ENCODE measurements at places on chromosomes 16 and 17. TPM values are rescaled to one million over a fixed set of nuclear protein-coding genes. Genes with fewer than 3 reads are reported as not detected.

ZNF747 gene
- 2.2 TPM for polyA plus RNA-seq

GRCh38 chr16:85902366-85903155, 3.6 kb downstream of the IRF8 start:
- no peak for DNase-seq
- H3K4me1 ChIP-seq: no peaks in the 10 kb centered on the region
- no peak overlapping the region for H3K4me3 ChIP-seq
- H3K36me3 ChIP-seq: no peaks in the 10 kb centered on the region

- no peaks in the 10 kb centered on the region for H3K36me3 ChIP-seq
- peaks cover 18% of the 10 kb centered on the region for H3K27me3 ChIP-seq
- no peak overlapping the region for H3K27ac ChIP-seq
- H3K4me3 ChIP-seq: no peak overlapping the region
- H3K4me1 ChIP-seq: no peaks in the 10 kb centered on the region
Observed at GRCh38 chr16:86882586-86883280, 304.4 kb downstream of the FOXL1 start.

KCNJ2 gene
- polyA plus RNA-seq: 0.09 TPM

GAS2L2 gene
- polyA plus RNA-seq: 0.02 TPM

CNTNAP4 gene
- polyA plus RNA-seq: 0.70 TPM

DNA sequence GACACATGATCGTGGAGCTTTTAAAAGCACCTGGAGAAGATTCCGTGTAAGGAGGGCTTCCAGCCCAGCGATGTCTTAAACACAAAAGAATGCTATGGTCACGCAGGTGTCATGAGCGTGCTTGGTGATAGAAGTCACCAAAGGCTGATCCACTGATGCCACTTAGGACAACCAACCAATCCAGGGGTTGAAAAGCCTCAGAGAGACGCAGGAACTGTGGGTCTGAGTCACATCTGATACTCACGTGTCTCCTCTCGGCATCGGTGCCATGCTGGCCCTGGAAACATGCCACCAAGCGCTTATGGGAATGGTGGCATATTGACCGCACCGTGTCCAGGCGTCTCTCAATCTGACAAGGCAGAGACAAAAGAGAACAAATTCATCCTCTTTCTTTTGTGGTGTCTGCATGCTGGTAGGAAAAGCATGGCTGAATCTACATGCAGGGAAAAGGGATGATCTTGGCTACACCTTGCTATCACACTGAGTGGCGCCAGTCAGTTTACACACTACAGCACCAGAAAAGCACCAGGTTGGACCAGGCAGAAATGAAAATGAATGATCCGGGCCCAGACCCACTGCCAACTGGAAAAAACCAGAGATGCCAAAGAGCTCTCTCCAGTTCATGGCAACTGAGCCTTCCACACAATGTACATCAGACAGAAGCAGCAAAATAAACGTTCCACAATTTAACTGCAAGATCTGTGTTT, 38.0 kb downstream of the ARHGAP17 start:
- DNase-seq: no peak
- no peaks in the 10 kb centered on the region for H3K27me3 ChIP-seq
- H3K36me3 ChIP-seq: no peaks in the 10 kb centered on the region
- no peak overlapping the region for H3K4me3 ChIP-seq
- H3K4me1 ChIP-seq: peaks cover 15% of the 10 kb centered on the region

FOXF1 gene
- polyA plus RNA-seq: not detected

LGALS9C gene
- polyA plus RNA-seq: 1.7 TPM

DNA sequence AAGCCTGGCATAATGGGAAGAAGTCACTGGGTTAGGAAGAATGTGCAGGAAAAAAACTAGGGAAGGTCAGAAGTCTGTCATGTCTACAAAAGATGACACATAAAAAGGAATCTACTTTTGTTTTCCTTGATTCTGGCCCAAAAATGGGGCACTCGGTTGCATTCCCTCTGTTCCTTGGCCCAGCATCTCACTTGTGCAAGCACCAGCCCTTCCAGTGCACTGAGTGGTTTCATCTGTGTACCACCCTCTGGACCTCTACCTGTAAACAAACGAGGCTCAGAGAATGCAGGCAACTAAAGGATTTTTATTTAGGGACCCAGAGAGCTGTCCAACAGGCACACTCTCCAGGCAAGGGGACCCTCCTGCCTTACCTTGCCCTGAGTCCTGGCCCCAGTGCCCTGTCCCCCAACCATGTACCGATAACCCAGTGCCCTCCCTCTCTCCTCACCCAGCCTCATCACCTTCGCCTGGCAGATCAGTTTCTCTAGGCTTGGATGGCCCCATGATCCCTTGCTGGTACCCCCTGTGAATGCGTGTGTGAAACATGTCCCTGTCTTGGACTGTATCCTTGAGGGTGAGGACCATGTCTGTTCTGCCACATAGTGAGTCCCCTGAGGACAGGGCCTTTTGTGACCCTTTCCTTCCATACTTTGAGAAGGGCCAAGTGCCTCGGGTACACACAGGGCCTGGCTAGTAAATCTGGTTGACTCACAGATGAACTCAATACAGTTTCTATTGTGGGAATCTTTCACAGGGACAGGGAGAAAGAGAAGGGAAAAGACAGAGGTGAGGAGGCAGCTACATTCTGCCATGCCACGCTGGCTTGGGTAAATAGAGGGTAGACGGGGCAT, 13.3 kb downstream of the NXPH3 start:
- DNase-seq: no peak
- H3K27ac ChIP-seq: no peak overlapping the region
- no peaks in the 10 kb centered on the region for H3K36me3 ChIP-seq
- H3K4me1 ChIP-seq: no peaks in the 10 kb centered on the region

GRCh38 chr16:12649356-12649755, 154.3 kb downstream of the CPPED1 start:
- H3K27ac ChIP-seq: no peak overlapping the region
- no peak overlapping the region for H3K4me3 ChIP-seq
- no peaks in the 10 kb centered on the region for H3K36me3 ChIP-seq

ZDHHC1 gene
- polyA plus RNA-seq: 1.1 TPM

EFCAB13 gene
- polyA plus RNA-seq: 0.63 TPM

DNA sequence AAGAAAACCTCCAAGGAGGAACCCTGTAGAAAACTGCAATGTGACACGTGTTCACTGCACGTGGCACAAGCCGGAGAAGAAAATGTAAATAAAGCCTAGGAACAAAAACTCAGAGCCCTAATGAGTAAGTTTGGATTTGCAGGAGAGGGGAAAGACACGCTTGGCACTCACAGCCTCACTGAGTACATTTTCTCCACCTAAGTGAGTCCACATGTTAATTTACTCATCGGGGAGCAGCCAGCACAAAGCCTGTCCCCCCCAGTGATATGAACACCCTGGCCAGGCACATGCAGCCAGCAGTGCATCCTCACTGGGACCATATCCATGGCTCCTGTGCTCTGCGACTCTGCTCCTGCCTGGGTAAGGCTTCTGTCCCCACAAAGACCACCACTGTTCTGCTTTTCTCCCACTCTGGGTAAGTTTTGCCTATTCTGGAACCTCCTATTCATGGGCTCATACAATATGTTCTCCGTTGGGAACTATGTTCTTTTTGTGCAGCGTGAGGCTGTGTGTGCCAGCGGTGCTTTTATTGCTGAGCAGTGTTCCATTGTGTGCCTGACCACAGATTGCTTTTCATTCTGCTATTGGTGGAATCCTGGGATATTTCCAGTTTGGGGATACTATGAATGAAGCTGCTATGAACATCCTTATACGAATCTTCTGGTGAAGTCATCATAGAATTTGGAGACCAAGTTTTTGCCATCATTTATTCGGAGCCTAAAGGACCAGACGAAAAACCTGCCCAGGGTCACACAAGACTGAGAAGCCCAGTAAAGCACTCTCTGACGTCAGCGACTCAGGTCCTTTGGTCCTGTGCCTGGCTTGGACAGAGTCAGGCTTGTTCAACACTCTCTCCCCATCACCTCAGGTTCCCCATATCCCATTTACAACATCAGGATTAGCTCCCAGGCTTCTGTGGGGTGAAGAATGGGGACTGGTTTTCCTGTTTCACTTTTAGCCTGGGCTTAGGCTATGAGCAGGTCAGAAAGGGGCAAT, 53.3 kb downstream of the RNF112 start:
- H3K27ac ChIP-seq: no peak overlapping the region
- no peaks in the 10 kb centered on the region for H3K36me3 ChIP-seq
- H3K4me3 ChIP-seq: no peak overlapping the region
- no peak for DNase-seq
- H3K4me1 ChIP-seq: no peaks in the 10 kb centered on the region

GRCh38 chr16:54165912-54166865, 120.4 kb downstream of the IRX3 start:
- no peak overlapping the region for H3K27ac ChIP-seq
- no peaks in the 10 kb centered on the region for H3K36me3 ChIP-seq

DNA sequence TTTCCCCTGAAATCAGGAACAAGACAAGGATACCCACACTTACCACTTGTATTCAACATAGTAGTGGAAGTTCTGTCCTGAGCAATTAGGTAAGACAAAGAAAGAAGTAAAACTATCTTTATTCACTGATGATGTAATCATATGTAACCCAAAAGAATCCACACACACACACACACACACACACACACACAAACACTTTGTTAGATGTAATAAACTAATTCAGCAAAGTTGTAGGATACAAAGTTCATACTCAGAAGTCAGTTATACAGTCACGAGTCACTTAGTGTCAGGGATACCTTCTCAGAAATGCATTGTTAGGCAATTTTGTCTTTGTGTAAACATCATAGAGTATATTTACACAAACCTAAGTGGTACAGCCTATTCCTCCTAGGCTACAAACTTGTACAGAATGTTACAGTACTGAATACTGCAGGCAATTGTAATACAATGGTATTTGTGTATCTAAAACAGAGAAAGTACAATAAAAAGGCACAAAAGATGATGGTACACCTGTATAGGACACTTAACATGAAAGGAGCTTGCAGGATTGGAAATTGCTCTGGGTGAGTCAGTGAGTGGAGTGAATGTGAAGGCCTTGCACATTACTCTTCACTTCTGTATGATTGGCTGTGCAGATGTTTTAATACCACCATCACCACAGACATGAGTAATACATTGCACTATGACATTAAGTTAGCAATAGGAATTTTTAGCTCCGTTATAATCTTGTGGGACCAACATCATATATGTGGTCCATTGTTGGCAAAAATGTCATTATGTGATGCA, 370.1 kb downstream of the ZFHX3 start:
- no peaks in the 10 kb centered on the region for H3K4me1 ChIP-seq
- no peaks in the 10 kb centered on the region for H3K36me3 ChIP-seq
- DNase-seq: no peak
- H3K27ac ChIP-seq: no peak overlapping the region
- no peaks in the 10 kb centered on the region for H3K27me3 ChIP-seq

DNA sequence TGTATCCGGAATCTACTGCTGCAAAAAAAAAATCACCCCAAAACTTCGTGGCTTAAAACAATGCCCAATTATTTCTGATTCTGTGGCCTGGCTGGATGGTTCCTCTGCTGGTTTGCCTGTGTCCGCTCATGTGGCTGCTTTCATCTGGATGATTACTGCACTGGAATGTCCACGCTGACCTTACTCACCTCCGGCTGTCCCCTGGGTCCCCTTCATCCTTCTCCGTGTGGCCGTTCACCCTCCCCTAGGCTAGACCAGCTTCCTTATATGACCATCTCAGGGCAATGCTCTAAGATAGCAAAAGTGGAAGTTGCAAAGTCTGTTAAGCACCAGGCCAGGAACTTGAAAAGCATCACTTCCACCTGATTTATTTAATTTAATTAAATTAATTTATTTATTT, 31.4 kb upstream of the SPNS2 start:
- no peak overlapping the region for H3K4me3 ChIP-seq
- H3K27ac ChIP-seq: no peak overlapping the region
- H3K36me3 ChIP-seq: no peaks in the 10 kb centered on the region
- H3K4me1 ChIP-seq: no peaks in the 10 kb centered on the region

TMEM204 gene
- polyA plus RNA-seq: 1.0 TPM

KRTAP4-1 gene
- polyA plus RNA-seq: not detected

KRT12 gene
- not detected for polyA plus RNA-seq

PRR35 gene
- not detected for polyA plus RNA-seq

DNA sequence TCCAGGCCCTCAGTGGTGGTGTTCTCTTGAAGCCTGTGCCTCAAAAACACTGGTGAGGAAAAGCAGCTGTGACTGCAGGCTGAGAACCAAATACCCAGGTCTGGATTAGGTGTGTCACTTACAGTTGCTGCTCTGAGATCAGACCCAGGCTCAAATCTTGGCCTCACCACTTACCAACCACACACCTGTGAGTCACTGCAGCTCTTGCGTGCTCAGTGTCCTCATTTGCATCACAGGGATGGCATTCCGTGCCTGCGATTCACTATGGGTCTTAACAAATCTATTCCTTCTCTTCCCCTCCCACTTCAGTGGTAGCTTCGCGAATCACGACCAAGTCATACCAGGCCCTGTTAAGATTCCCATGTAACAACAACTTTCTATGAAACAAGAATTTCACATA, 233.4 kb upstream of the HSBP1 start:
- no peak overlapping the region for H3K4me3 ChIP-seq
- H3K4me1 ChIP-seq: peaks cover 6% of the 10 kb centered on the region
- H3K27me3 ChIP-seq: no peaks in the 10 kb centered on the region
- peak; percentile 68 for DNase-seq
- peak overlapping the region; percentile 30 for H3K27ac ChIP-seq

DNA sequence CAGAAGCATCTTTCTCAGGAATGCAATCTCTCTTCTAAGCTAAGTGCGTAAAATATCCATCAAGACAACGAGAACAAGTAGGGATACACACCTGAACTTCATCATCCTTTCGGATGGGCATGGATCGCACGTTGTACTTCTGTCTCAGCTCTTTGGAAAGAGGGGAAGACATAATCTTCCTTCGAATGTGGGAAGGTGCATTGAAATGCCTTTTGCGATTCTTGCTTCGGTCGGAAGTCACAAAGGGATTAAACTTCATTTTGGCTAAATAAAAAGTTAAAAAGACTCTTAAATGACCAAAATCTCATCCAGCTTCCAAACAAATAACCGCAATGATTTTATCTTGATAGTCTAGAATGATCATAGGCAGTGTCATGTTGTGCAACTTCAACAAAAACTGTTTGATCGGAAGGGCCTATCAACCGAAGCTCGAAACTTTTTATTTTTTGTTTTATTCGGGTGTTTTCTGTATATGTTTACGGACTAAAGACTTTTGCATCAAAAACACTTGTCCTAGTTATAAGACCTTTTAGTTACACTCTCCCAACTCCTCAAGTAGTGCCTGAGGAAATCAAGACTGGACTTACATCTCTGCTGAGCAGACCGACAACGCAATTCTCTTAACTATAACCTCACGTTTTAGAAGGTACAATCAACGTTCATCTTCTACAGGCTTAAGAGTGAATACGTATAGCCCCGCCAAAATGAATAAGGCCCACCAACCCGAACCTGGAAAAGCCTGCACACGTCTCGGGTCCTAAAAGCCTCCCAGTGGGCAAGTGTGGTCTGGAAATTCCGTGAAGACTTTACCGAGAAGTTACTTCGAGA, 727 bp downstream of the RPL26 start:
- H3K27me3 ChIP-seq: no peaks in the 10 kb centered on the region
- H3K4me3 ChIP-seq: peak overlapping the region; percentile 61
- peak overlapping the region; percentile 50 for H3K27ac ChIP-seq
- DNase-seq: no peak

- H3K4me3 ChIP-seq: no peak overlapping the region
- peaks cover 14% of the 10 kb centered on the region for H3K4me1 ChIP-seq
Observed at GRCh38 chr17:7383742-7384488, 3.0 kb downstream of the TNK1 start.

MYCBPAP gene
- polyA plus RNA-seq: 9.5 TPM

- H3K27ac ChIP-seq: peak overlapping the region; percentile 81
- H3K36me3 ChIP-seq: peaks cover 18% of the 10 kb centered on the region
- H3K4me3 ChIP-seq: peak overlapping the region; percentile 95
- H3K4me1 ChIP-seq: peaks cover 57% of the 10 kb centered on the region
- no peaks in the 10 kb centered on the region for H3K27me3 ChIP-seq
- no peak for DNase-seq
Observed at GRCh38 chr17:38870259-38871165, 654 bp downstream of the LASP1 start.

GRCh38 chr16:3591436-3591803, 14.2 kb upstream of the NLRC3 start:
- no peak overlapping the region for H3K4me3 ChIP-seq
- H3K27ac ChIP-seq: no peak overlapping the region
- no peaks in the 10 kb centered on the region for H3K27me3 ChIP-seq
- H3K36me3 ChIP-seq: peaks cover 5% of the 10 kb centered on the region
